ENCODE measurements at places on chromosomes 2 and 18. TPM values are rescaled to one million over a fixed set of nuclear protein-coding genes. Genes with fewer than 3 reads are reported as not detected.

DNA sequence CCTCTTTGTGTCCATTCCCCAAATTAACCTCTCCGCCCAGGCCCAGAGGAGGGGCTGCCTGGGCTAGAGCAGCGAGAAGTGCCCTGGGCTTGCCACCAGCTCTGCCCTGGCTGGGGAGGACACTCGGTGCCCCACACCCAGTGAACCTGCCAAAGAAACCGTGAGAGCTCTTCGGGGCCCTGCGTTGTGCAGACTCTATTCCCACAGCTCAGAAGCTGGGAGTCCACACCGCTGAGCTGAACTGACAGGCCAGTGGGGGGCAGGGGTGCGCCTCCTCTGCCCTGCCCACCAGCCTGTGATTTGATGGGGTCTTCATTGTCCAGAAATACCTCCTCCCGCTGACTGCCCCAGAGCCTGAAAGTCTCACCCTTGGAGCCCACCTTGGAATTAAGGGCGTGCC is 13.5 kb downstream of the KHK start:
- DNase-seq, result no peak

DNA sequence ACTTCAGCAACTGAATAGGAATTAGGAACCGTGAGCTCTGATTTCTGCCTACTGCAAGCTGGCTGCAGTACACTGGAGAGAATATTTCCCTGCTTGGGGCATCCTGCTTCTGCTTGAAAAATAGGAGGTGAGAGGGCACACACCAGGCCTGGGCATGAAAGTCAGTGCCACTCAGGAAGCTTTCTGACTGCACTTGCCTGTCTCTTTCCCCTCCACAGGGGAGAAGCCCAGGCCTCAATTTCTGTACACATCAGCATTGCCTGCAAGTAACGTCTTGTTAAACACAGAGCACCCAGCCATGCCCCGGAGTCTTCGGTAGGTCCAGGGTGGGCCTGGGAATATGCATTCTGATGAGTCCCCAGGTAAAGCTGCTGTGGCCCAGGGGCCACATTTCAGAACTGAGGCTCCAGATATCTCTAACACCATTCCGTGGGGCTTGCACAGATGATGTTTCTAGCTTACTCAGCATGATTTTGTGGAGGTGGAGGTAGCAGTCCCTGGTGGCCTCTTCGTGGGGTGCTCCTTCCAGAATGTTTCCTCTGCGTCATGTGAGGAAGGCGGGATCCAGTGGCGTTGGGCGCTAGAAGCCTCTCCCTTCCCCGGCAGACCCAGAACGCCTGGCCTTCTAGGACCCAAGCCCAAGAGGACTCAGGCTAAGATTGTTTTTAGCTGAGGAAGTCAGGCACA is 114.1 kb downstream of the ZBTB7C start:
- no peak for DNase-seq

GRCh38 chr18:13710414-13710831 is 15.9 kb downstream of the FAM210A start:
- DNase-seq, result no peak

DNA sequence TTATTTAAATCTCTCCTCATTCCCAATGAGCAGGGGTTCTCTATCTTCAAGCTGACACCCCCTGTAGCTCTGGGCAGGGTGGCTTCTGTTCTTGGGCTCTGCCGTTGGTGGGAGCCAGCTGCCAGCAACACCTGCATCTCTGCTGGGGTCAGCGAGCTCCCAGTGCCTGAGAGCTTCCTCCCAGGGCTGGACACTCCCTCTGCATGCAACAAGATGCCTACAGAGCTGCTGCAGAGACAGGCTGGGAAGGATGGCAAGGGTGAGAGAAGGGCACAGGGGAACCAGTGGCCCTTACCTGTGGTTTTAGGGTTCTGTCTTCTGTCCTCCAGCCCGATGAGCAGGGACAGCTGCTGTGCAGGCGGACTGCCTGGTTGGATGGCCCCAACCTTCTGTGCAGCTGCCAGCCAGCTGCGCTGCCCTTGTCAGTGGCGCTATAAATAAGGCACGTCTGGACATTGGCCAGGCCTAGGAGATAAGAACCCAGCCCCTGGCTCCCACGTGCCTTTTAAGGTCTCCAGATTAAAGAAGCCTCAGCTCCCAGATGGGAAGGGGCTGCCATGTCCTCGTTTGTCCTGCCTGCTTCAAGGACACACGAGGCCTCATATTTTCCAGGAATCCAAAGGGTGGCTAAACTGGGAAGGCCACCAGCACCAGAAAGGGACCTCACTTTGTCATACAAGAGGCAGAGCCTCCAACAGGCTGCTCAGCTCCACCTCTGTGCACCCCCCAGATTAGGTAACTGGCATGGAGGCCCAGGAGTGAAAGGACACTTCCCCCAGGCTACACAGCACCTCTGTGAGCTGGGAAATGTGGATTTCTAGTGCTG is 39.5 kb upstream of the FHL2 start:
- no peak for DNase-seq

DNA sequence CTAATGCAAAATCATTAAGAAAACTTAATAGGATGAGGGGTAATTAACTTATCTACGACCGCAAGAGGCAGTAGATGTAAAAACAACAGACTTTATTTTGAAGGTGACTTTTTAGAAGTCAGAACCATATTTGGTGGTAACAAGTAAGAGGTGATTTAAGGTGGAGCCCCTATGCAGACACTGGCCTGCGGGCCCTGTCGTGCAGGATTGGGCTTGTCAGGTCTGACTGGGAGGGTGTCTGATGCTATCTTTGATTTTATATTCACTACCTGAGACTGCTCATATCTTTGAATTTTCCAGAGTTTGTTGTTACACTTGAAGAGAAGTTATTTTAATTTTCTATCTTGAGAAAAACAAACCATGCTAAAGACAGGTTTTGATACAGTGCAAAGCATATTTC is 29.1 kb upstream of the SCLY start:
- no peak for DNase-seq

GRCh38 chr18:24515721-24516120 is 55.3 kb downstream of the HRH4 start:
- DNase-seq, result no peak

DNA sequence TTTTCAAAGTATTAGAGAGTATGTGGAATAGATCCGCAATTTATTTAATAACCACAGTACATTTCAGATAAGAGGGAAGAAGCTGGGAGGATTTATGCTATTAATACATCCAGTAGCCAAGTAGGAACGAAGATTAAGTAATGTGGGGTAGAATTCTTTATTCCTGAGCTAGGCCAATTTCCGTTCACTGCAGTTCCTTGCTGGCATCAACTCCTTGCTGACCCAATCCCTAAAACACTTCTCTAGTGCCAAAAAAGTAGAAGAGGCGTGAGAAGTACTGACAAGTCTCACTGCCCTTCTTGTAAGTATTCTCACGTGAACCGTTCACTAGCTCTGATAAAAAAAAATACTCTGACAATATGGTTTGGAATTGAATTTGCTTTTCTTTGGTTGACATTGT is 211.4 kb downstream of the EPHA4 start:
- DNase-seq, result no peak

DNA sequence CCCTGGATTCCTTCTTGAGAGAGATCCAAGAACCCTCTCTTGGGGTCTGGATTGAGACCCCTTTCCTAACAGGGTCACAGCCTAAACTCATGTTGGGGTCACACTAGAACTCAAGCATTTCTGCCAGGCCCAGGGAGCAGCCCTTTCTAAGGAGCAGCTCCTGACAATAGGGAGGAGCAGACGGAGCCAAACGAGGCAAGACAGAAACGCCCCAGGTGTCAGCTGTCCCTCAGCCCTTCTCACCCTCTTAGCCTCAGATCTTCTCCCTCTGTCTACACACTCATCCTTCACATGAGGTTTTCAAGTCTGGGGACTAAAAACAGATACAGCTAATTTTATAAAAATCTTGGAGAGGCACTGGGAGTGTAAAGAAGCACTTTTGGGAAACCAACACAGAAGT is 157.2 kb downstream of the SOCS6 start:
- no peak for DNase-seq

DNA sequence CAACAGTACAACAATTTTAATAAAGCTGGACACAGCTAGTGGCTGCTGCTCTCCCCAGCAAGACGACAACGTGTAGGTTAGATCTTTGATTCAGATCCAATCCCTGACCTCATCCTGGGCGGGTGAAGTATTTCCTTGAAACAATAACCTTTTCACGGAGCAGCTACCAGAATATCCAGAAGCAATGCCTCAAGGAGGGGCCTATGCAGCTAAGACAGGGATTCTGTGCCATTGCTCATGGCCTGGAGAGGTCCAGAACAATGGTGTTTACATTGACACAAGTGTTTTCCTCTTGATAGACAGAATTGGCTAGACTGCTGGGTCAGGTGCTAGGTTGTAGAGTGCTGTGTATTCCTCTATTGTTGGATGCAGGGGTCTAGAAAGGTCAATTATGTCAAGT is 520.1 kb downstream of the BCL11A start:
- DNase-seq, result no peak

DNA sequence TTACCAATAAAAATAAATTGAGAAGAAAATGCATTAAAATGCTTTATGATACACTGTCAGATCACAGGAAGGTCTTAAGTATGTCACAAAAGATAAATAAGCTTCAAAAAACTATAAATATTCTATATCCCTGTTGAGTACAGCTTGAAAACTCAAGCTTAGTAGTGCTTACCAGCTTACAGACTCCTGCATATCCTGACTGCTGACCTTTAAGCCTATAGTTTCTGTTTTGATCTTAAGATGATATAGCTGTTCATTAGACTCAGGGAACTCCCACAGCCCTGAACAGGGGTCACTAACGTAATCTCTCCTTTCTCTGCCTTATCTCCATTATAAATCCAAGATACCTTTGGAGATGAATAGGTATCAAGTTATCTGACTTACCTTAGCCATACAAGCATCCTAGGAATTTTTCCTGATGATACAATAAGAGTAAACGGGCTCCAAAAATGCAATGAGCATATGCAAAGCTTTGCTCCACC is 93.7 kb upstream of the RBBP8 start:
- DNase-seq, result no peak

- DNase-seq, result no peak
Observed at GRCh38 chr2:230444832-230445231, 28.8 kb downstream of the SP100 start.

GRCh38 chr18:46590103-46590502 is 66.9 kb downstream of the LOXHD1 start:
- no peak for DNase-seq

GRCh38 chr2:99881901-99882591 is 260.3 kb downstream of the AFF3 start:
- peak; percentile 73 for DNase-seq

- DNase-seq, result no peak
Observed at GRCh38 chr2:216881411-216881810, 21.5 kb upstream of the TNP1 start.

DNA sequence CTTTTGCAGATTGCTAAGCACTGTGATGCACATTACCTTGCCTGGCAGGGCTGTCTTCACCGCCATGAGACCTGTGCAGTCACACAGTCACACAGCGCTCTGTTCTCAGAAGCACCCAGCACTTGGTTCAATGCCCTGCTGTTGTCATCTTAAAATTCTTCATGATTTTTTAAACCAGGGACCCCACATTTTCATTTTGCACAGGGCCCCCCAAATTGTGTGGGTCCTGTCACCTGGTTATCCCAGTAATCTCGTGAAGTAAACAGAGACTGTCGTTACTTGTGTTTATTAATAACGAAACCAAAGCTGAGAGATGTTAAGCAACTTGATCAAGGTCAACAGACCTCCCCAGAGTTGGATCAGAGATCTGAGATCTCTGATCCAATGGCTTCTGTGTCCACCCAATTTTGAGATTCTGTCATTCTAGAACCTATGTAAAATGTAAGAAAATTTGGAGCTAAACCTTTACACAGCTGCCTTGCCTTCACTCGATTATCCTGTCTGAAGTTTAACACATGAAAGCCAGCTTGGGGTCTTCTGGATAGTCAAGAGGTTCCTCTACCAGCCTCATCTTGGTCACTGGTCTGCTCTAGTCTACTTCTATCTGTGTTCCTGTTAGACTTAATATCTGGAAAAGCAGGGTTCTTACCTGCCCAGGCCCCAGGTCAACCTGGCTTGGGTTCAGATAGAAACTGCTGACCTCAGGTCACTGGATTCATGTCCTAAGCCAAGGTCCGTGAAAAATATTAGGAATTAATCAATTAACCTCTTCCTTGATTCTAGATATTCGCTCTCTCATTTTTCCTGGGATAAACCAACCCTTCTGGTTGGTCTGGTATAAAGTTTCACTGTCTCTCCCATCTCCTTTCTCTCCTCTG is 13.7 kb upstream of the TTC39C start:
- DNase-seq, result no peak

DNA sequence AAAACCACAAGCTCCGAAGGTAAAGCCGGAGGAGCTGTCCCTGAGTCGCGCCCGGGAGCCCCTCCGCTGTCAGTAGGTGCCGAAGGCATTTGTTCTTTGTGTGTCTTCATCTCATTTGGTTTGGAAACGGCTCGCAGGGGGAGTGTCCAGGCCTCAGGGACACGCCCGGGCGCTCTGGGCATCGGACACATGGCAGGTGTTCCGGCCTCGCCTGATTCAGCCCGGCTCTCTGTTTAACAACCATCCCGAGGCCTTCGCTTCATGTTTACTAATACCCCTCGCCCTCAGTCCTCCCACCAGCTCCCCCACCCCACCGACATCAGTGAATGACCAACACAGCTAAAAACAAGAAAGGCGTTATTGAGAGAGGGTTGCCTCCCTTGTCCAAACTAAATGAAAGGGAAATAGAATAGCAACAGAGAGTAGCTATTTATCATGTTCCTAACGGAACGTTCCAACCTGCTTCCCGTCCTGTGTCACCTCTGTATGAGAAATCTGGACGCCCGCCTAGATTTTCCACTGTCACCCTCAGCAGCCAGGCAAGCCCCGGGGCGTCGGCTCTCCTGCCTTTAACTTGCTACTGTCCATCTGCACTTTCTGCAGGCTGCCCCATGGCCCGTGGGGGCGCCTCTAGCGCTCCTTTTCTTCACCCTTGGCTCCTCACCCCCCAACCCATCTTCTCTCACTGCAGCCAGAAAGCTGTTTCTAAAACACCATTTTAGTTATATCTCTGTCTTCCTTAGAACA is 73.9 kb downstream of the MYCN start:
- no peak for DNase-seq

DNA sequence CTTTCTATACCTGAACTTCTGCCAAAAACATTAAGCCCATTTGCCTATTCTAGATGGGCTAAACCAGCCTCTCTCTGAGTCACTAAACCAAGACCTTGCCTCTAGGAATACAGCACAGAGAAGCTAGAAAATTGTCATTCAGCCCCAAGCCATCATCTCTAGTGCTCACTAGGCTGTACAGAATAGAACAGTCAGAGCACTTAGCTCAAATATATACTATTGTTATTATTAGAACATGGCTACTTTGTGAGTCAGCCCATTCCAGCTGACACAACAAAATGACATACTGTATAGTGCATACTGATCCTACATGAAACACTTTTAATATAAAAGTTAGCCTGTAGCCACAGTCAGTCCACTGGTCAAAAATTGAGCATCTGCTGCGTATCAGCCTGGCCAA is 418.8 kb downstream of the NRXN1 start:
- DNase-seq, result no peak

- no peak for DNase-seq
Observed at GRCh38 chr2:21280793-21281192, 157.0 kb downstream of the TDRD15 start.

Gene REG3A
- total RNA-seq, result not detected

Gene ST8SIA3
- not detected for total RNA-seq

Gene ZNF24
- 29.8 TPM for total RNA-seq

Gene POTEI
- 0.44 TPM for total RNA-seq

Gene POTEC
- not detected for total RNA-seq

Gene CD302
- not detected for total RNA-seq

Gene ZNF521
- 4.0 TPM for total RNA-seq

Gene SLC5A7
- not detected for total RNA-seq

Gene ANXA4
- total RNA-seq, result 3.5 TPM

All from OCI-LY7 (cell line).